ENCODE measurements at places on chromosomes 11 and 22. TPM values are rescaled to one million over a fixed set of nuclear protein-coding genes. Genes with fewer than 3 reads are reported as not detected.

GRCh38 chr11:93221539-93221938 is 23.7 kb upstream of the SLC36A4 start:
- DNase-seq = no peak

DNA sequence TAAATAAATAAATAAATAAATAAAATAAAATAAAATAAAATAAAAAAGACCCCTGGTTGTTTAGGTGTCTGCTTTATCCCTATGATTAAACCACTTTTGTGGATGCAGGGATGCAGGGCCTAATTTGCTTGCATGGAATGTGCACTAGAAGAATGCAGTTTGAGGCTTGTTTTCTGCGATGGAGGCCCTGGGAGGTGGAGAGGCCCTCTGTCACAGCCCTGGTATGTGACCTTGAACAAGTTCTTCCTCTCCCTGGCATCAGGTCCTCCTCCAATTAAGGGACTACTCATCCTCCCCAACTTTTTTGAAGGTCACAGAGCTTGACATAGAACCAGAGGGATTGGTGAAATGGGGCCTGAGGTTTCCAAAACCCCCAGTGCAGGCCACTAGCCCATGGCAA is 22.7 kb downstream of the KCNJ4 start:
- no peak for DNase-seq

MAP6 gene
- 1.3 TPM for polyA plus RNA-seq

- peak; percentile 31 for DNase-seq
These were observed 351.1 kb downstream of the CADM1 start for GRCh38 chr11:115153135-115153534.

RGL4 gene
- polyA plus RNA-seq = not detected

UPK2 gene
- 0.25 TPM for polyA plus RNA-seq

- DNase-seq = no peak
These were observed 21.4 kb downstream of the KIAA1671 start for GRCh38 chr22:24973872-24974271.

GRCh38 chr11:32034149-32034548 is 56.7 kb upstream of the RCN1 start:
- no peak for DNase-seq

CNGA4 gene
- polyA plus RNA-seq = 0.03 TPM

- no peak for DNase-seq
These were observed 726 bp downstream of the PKNOX2 start for GRCh38 chr11:125165111-125165842.

MS4A3 gene
- polyA plus RNA-seq = not detected

DNA sequence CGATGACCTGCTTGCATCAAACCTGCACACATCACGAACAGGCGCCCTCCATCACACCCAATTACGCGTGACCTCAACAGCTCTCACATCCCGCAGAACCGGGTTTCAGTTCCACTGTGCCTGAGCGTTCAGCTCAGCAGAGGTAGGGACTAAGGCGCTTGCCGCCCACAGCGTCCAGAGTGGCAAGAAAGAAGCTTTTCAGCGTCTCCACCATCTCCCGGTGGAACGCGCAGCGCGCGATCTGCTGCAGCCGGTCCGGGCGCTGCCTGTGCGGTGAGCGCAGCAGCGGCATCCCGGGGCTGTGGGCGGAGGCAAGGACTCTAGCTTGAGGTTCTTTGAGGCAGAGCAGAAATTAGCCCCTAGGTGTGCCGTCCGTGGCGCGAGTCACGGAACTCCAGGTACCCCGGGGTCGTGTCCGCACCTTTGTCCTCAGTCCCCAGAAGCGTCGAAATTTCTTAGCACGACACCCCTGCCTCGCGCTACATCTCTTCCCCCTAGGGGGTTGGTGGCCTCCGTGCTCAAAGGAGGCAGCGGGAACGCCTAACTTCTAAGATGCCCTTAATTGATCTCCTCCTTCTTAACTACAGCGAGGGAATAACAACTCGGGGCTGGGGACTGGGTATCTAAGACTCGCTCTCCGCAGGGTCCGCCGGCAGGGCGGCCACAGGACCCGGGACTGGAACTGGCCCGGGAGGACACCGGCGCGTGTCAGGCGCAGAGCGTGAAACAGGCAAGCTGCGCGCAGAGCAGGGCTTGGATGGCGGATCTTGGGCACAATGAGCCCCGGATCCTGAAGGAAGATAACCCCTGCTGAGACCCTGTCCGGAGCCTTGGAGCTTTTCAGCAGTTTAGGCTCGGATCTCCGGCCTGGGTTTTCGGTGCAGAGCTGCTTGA is 1.7 kb upstream of the CALCA start:
- peak; percentile 8 for DNase-seq

Measured in foreskin keratinocyte (primary cell).